ENCODE measurements at places on chromosomes 7 and 10.
A peak's percentile ranks its signal among the peaks of the same experiment; 100 is the strongest.

DNA sequence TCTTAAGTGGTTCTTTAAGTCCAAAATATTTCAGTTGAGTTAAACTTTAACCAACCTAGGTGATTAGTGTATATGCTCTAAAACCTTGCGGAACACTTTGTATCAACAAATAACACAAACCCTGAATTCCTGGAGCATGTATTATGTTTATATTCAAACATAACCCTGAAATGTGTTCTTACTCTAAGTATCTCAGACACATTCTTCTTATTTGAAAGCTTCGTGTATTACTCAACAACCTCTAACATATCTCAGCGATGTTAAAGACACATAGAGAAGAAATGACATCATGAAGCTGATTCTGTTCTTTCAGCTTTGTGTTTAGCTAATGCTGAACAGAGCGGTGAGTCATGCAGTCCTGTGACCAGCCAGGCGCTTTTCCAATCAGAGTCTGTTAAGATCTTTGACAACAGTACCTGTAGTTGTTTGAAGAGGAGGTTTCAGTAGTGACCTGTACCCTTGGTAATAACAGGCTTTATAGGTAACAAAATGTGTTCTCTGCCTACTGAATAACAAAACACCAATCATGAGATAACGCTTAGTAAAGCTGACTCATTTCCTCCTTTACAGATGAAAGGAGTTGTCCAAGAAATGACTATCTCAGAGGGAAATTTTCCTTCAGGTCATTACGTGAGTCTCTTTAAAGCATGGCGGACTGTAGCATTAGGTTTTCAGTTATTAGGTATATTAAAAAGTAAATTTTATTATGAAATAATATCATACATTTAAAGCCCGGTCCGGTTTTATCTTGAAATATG, 67.3 kb upstream of the KLF6 start:
- peak; percentile 88 for DNase-seq

DNA sequence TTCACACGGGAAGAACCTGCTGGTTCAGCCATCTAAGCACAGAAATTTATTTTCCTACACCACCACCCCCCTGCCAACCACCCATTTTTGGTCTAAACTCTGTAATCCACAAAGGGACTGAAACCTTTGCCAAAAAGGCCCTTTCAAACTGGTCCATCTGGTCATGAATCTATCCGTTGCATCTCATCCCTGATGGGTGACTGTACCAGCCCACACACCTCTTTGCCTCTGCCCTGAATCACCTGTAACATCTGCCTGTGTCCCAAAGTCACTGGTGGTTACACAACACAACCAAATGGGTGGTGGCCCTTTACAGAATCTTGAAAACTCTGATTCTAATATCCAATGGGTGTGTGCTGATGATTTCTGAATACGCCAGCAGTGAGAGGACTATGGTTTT, 503.4 kb downstream of the PARD3 start:
- DNase-seq = no peak

GRCh38 chr7:85554236-85555178, 367.7 kb upstream of the SEMA3D start:
- no peak for DNase-seq

GRCh38 chr10:69449841-69450240, 1.4 kb upstream of the TSPAN15 start:
- DNase-seq = no peak

- DNase-seq = no peak
Observed at GRCh38 chr10:122567056-122567660, 6.6 kb downstream of the DMBT1 start.

DNA sequence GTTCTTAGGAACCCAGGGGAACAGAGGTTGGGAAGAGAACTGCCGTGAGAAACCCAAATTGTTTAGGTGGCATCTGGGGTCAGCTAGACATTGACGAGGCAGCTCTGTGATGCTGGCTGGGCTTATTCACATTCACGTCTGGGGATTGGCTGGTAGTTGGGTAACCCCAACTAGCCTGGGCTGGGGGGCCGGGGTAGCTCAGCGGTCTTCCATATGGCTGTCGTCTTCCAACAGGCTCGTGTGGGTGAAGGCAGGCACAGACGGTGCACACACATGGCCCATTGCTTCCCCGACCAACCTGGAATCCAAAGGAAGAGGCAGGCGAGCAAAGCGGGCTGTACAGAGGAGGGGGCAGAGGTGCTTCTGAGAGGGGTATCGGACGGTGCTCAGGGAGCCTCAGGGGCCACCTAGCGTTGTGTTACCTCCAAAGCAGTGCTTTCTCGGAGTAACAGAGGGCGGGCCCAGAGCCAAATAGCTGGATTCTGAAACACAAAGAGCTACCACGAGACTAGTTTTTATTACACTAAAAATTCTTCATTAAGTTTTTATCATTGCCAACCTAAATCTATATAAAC, 34.5 kb downstream of the MKI67 start:
- no peak for DNase-seq

GRCh38 chr7:24441314-24442027, 131.8 kb upstream of the PALS2 start:
- DNase-seq = no peak

DNA sequence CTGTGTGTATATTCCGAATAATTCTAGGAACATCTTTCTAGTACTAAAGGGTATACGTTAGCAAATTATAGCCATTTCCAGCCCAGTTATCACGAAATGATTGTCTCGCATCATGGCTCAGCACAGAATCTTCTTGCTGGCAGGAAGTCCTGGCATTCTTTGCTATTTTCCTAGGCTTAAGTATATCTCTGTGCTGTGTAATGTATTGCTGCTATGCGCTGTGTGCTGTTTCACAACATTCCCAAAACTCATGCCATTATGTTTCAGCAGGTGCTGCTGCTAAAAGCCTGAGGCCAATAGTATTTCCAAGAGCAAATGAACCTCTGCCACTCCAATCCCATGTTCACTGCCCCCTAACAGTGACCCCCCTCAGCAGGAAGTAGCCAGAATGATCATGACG, 62.9 kb upstream of the ZNF92 start:
- no peak for DNase-seq

DNA sequence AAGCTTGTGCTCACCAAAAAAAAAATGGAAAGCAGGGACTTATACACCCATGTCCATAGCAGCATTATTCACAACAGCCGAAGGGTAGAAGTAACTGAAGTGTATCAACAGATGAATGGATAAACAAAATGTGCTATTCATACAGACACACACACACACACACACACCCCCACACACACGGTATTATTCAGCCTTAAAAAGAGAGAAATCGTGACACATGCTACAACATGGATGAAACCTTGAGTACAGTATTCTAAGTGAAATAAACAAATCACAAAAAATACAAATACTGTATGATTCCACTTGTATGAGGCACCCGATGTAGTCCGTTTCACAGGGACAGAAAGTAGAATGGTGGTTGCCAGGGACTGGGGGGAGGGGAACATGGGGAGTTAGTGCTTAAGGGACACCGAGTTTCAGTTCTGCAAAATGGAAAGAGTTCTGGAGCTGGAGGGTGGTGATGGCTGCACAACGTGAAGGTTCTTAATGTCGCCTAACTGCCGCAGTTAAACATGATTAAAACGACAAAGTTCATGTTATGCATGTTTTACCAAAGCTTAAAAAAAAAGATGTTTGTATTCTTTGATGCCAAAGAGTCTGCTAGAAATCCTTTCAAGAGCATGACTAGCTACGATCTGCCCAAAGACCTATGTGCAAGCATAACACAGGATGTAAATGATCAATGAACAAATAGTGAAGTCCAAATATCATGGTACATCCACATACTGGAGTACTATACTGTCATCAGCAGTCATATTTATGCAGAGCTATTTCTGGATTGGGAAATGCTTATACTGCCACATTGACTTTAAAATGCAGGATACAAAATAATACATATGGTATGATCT, 7.2 kb downstream of the TNS3 start:
- DNase-seq = peak; percentile 56

GRCh38 chr10:856416-857157, 74.9 kb downstream of the LARP4B start:
- DNase-seq = no peak

DNA sequence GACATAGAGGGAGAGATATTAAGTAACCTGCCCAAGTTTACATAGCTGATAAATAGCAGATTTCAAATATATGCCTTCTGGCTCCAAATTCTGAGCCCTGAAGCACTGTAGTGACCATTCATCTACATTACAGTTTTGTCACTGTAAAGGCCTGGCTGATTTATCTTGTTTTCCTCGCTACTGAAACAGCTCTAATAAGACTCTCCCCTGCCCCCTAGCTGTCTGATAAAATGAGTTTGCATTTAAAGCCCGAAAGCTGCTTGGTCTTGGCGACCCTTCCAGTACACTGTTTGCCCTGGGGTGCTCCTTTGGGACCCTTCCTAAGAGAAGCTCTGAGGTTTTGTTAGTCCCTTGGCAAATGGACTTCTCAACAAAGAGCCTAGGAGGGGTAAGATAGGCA, 59.7 kb upstream of the RAB11FIP2 start:
- DNase-seq = no peak

DNA sequence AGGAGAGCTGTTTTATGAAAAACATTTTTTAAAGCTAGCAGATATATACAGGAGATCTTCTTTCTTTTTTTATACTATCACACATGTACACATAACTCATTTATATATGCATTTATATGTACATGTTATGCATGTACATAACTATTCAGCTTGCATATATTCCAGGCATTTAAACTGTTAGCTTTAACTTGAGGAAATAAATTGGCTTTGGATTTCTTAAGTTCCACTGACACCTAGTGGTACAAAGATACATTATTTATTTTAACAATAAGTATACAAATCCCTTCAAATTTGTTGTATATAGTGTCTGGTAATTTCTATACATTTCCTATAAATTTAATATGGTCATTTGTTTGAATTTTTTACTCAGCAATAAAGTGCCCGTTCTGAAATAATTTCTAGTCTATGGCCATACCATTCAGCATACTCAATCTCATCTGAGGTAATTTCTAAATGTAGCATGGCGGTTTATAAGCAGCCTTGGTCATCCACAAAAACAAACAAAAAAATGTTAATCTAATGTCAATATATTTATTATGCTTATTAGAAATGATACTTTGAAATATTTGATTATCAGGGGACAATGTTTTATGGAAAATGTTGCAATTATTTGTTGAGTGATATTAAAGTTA, 11.6 kb downstream of the ZDHHC6 start:
- no peak for DNase-seq
